NCI-H460 (cell line): ENCODE measurements at places on chromosomes 6 and 20. TPM values are rescaled to one million over a fixed set of nuclear protein-coding genes. Genes with fewer than 3 reads are reported as not detected.

DNA sequence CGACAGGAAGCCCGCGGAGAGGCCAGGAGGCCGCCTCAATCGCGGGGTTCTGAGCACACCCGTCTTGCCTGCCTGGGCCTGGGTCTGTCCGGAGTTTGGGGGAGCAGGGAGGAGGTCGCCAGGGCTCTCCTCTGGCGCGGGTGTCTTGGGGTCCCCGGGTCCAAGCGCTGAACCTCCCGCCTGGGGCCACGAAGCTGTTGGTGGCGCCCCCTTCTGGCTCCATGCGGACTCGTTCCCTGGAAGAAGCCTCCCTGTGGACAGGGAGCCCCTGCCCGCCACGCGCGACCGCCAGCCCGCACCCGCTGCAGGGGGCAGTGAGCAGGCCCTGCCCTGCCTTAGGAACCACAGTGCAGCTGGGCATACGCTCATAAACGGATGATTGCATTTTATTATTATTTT lies 44.7 kb downstream of the MCUR1 start:
- no peak for DNase-seq

GRCh38 chr6:9537381-9537780 lies 877.5 kb downstream of the TFAP2A start:
- no peak for DNase-seq

- no peak for DNase-seq
Measured at GRCh38 chr20:3889489-3890397, 556 bp downstream of the PANK2 start.

GRCh38 chr20:15140286-15140685 lies 802.9 kb upstream of the FLRT3 start:
- no peak for DNase-seq

DNA sequence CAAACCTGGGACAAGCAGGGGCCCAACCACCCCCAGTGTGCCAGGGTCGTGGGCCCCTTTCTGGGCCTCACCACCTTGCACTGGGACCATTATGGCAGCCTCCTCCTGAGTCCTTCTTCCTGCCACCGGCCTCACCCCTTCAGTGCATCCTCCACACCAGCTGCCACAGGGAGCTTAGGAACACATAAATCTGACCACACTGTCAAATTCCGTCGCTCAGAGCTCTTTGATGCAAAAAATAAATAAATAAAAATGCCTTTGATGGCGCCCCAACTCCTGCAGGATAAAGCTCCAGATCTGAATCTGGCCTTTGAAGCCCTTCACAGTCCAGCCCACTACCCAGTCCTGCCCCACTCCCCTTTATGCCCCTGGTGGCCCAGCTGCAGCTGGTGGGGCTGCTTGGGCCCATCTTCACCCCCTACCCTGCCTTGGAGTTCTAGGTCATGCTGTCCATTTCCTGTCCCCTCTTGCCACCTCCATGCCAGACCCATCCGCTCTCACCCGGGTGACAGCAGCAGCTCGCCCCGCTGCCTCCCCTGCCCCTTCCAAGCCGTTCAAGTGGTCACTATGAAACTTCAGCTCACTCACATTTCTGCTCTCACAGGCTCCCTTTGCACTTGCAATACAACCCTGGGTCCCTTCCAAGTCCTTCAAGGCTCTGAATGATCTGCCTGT lies 16.0 kb downstream of the MYH7B start:
- DNase-seq, result no peak

DNA sequence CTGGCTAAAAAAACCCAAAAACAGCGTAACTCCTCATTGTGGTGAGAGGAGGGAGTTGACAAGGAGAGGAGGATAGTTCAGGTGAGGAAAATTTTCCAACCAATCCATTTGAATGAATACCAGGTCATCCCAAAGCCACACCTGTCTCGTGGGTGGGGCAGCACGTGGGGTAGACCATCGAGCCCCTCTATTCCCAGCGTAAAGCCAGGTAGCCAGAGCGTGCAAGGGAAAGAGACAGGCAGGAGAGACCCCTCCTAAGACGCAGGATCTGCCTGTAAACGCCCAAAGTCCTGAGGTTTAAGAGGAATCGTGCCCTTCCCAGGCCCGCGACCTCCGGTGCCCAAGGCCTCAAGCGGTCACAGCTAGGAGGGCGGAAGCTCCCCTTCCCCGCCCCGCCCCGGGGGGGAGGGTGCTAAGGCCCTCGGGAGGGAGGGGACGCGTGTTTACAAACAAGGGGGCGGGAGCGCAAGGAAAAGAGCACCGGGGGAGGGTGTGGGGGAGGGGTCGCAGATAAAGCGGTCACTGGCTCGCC lies 712 bp downstream of the RXRB start:
- DNase-seq, result peak; percentile 73

GRCh38 chr20:23146181-23146580 lies 60.1 kb upstream of the CD93 start:
- no peak for DNase-seq

- DNase-seq, result no peak
Measured at GRCh38 chr20:1801225-1801928, 93.8 kb upstream of the SIRPA start.

DNA sequence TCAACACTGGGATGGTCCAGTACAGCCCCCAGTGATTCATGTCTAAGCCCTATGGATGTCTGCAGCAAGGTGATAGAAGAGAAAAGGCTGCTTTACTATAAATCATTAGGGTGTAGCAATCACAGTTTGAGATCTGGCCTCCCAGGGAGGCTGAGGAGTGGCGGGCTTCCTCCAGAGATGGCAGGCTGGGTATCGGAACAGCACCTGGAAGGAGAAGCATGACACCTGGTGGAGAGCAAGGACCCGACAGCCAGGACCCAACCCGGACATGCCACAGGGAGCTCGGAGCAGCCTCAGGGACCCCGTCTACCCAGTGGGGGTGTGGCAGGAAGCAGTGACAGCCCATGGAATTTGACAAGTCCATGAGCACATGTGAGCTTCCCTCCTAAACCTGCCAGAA lies 114.8 kb upstream of the CD93 start:
- DNase-seq, result peak; percentile 28

DNA sequence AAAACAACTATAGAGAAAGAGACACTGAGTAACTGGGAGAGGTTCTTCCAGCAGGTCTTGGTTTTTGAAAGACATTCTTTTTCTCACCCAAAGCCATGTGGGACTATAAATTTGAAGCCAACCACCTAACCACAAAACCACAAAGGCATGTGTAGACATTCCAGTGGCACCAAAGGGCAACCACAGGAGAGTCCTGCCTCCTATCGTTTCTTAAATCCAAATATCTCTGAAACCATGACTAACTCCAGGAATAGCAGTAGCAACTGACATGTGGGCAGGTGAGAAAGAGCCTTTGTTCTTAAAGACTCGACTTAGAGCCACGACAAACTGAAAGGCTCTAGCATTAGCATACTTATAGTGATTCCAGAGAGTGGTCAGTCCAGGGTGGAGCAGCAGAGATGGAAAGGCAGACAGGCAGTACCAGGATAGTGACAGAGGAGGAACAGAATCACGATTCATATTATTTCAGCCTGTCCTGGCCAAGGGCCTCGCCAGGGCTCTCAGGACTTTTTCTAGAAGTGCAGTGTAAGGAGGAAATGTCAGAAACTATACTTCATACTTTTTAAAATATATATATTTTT lies 9.4 kb upstream of the COL9A1 start:
- DNase-seq, result no peak

DNA sequence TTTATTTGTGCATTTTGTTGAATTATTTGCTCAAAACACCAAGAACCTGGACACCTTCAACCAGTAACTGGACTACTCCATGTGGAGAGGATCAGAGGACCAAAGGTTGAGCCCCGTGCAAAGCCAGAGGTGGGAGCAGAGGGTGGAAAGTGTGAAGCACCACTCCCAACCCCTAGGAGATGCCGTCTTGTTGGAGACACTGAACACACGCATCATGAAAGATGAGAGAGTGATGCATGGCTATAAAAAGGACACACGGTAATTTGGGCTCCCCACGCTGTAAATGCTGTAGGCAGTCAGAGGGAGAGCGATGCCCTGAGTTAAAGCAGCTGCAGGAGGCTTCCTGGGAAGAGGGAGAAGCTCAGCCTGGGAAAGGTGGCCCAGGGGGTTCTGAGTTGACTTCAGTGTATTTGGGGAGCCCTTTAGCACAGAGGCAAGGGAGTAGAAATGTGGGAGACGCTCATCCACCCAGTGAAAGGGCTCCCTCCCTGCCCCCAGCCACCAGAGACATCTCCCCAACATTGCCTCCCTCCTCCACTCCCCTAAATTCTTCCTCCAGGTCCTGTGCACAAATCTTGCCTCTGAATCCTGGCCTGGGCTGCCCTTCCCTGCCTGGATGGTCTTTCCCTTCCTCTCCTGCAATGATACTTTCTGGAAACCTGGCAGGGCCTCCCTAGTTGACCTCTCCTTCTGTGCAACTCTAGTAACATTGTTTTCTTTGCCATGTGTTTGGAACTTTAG lies 55.8 kb upstream of the IYD start:
- no peak for DNase-seq

GRCh38 chr6:89023591-89024441 lies 56.7 kb upstream of the PNRC1 start:
- no peak for DNase-seq

GRCh38 chr20:61886721-61887595 lies 178.7 kb downstream of the TAF4 start:
- DNase-seq, result peak; percentile 32

GRCh38 chr6:91029211-91029610 lies 442.3 kb upstream of the MAP3K7 start:
- no peak for DNase-seq

GRCh38 chr6:116763906-116764628 lies 1.5 kb downstream of the FAM162B start:
- DNase-seq, result no peak

GRCh38 chr6:4804095-4804494 lies 27.9 kb downstream of the CDYL start:
- no peak for DNase-seq

The MUC22 gene
- total RNA-seq, result not detected in 2 replicates

The FRK gene
- total RNA-seq, result 6.4 and 6.9 TPM in 2 replicates

The RRAGD gene
- total RNA-seq, result 3.0 and 4.0 TPM in 2 replicates

The OR2B6 gene
- 0.42 TPM in 1 of 2 replicates, not detected in the other for total RNA-seq

The ASCC3 gene
- 56.5 and 60.2 TPM in 2 replicates for total RNA-seq

The ZNF337 gene
- total RNA-seq, result 14.4 and 17.0 TPM in 2 replicates

The SCGN gene
- not detected in 2 replicates for total RNA-seq
